NCI-H1694 treated with DMSO at 0.1 percent for 48 hours (cell line): ENCODE measurements at places on chromosomes 12 and 14.

DNA sequence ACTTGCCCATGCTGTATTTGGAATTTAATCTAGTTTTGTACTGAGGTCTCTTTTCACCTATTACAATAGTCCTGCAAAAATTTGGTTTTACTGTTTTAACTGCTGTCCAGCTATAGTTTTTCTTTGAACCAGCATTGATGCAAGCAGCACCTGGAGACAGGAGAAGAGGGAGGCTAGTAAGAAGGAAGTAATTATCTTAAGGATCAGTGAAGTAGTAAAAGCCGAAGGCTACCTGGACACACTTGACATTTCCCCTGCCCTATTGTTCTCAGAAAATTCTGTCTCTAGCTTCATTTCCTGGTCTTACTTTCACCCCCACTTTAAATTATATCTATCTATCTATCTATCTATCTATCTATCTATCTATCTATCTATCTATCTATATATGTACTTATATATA is 43.5 kb upstream of the LRIG3 start:
- DNase-seq = no peak

- no peak for DNase-seq
Observed at GRCh38 chr12:108214486-108214885, 85.4 kb downstream of the WSCD2 start.

DNA sequence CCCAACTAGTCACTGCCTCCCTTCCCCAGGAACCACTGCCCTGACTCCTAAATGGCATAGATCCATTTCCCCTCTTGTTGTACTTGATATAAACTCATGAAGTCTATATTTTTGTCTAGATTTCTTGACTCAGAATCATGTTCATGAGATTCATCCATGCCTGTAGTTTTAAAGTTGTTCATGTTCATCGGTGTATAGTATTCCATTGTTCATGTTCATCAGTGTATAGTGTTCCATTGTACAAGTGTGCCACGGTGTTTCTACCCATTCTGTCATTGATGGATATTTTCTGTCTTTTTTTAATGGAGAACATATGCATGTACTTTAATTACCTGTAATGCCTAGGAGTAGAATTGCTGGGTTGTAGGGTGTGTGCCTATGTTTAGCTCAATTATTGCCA is 261.7 kb downstream of the CACNA1C start:
- DNase-seq = no peak

DNA sequence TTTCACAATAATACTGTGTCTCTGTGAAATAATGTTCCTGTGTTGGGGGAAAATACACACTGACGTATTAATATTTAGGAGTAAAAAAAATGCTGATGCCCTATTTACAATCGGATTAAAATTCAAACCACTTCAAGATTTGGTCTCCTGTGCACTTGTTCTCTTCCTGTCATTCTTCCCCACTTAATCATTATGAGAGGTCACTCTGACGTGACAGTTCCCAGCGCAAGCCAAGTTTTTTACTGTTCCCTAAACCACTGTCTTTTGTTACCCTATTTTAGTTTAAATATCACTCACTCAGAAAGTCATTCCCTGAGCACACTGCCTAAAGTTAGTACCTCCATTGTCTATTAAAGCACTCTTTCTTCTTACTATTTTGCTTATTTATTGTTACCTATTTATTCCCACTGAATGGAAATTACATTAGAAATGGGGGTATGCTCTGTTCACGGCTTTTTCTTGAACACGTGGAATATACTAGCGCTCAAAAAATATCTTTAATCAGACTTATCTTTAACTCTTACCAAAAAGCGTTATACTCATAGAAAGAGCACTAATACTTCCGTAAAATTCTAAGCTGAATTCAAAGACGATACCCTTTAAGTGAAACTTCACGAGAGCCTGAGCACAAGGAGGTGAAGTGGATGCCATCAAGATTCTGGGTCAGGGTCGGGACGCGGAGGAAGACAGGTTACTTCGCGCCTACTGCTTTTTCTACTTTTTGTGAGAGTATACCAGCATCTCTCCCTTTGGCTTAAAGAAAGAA is 670 bp upstream of the PSMA3 start:
- peak; percentile 47 for DNase-seq

- peak; percentile 55 for DNase-seq
Observed at GRCh38 chr14:99559286-99559990, 44.6 kb downstream of the CCDC85C start.

DNA sequence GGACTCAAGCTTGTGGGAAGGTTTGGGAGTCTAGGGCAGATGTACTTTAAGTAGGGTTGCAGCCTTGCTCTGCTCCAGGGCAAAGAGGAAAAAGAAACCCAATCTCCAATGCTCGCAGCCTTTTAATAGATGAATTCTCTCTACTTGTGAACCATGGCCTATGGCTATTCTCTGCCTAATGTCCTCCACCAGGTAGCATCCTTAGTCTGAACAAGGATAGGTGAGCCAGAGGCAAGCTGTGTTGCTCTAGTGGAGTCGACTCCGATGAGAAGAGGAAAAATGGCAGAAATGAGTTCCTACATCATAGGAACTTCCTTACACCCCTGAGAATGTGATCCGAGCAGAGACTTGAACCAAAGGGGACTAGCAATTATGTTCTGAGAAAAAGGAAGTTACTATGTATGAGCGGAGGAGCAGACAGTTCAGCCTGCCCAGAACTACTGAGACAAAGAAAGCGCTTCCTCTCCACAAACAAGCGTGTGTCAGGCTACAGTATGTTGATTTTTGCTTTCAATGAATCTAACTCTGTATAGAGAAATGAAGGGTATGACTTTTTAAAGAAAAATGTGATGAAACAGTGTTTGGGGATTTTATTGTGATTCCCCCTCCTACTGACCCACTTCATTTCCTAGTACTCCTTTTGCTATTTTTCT is 153.6 kb upstream of the ARID2 start:
- no peak for DNase-seq

DNA sequence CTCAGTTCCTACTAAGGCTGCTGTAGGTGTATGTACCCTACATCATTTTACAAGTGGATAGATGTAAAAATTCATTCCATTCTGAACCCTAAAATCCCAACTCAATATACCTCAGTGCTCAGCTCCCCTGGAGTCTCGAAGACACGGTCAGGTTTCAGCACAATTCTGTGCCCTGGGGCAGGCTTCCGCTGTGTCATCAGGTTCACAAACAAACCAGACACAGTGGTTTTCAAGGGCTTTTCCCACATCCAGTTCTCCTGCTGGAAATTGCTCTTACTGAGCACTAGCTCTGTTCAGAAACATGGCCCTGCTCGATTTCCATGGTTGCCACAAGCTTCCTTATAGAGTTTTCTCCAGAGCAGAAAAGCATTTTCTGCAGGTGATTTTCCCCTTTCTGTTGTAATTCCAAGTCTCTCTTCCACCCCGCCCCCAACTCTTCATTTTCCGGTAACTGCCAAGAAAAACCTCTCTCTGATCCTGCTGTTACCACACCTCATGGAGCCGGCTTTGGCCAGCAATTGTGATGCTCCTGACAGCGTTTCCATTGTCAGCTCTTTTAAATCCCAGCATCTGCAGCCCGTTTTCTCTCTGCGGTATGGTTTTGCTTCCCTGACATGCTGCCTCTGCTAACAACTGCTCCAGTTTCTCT is 483.0 kb upstream of the CCDC196 start:
- DNase-seq = no peak

- no peak for DNase-seq
Observed at GRCh38 chr12:11929714-11930113, 141.0 kb upstream of the BCL2L14 start.

- DNase-seq = no peak
Observed at GRCh38 chr12:107510211-107510610, 175.4 kb upstream of the PWP1 start.

DNA sequence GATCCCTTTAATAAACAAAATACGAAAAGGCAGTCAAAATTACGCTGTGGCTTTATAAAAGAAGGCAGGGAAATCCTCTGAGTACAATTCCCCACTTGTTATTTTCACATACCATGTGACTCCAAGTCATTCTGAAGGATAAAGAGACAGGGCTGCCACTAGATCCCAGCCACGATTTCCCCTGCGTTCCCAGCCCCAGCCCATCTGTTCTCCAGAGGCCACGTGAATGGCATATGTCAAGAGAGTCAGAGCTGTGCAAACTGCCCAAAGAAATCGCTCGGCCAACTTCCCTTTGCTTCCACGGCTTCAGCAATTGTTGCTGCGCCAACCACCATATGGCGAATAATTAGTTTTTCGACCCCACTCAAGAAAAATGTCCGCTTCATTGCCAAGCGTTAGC is 161.3 kb downstream of the C12orf42 start:
- peak; percentile 84 for DNase-seq

- DNase-seq = no peak
Observed at GRCh38 chr12:106049546-106049945, 89.2 kb downstream of the NUAK1 start.

DNA sequence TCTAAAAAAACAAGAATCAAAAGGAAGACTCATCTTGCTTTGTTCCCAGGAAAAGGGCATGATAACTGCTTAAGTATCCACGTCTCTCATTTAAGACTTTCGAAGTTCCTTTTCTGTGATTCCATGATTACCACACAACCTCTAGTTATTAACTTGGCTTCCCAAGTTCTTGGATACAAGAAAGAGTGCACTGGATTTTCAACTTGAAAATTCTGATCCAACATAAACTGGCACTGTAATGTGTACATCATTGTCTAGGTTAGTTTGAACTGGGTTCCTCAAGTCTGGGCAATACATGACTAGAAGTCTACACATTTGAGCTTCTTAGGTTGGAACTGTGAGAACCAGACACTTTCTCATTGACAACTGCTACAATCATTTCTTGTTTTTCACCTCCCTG is 1.6 kb downstream of the KLHL28 start:
- no peak for DNase-seq

- peak; percentile 2 for DNase-seq
Observed at GRCh38 chr12:74412606-74413230, 124.9 kb upstream of the ATXN7L3B start.

DNA sequence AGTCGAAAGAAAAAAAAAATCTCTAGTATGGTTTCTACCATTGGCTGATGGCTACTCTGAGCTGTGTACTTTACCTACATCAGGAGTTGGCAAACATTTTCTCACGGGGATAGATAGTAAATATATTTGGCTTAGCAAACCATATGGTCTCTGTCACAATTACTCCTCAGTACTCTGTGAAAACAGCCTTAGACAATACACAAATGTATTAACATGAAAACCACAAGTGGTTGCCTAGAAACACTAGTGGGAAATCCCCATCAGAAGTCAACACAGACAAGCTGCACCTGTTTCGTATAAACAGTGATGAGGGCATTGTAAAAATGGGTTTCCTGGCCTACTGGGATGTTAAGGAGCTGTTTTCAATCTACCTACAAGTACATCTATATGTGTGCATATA is 84.6 kb upstream of the NAV3 start:
- DNase-seq = peak; percentile 11

DNA sequence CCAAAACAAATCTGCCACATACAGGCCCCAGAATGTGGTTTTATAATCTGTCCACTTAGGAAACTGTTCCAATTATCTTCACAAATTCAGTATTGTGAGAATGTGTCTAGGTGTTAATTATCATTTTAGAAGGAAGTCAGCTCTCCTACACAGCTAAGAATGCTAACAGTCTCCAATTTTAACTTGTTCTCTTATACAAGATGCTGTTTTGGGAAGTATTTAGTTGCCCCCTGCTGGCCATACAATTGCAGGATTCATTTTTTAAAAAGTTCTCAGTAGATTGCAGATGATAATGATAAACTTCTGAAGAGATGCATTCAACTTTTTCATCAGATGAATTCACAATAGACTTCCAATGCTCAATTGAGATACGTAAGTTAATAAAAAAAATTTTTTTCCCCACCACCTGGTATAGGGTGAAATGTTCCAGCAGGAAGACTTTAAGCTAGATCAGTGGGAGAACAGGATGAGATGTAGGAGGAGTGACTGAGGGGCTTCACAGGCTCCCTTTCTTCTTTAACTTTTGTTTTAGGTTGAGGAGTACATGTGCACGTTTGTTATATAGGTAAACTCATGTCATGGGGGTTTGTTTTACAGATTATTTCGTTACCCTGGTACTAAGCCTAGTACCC is 27.3 kb upstream of the OSBPL8 start:
- DNase-seq = peak; percentile 11

DNA sequence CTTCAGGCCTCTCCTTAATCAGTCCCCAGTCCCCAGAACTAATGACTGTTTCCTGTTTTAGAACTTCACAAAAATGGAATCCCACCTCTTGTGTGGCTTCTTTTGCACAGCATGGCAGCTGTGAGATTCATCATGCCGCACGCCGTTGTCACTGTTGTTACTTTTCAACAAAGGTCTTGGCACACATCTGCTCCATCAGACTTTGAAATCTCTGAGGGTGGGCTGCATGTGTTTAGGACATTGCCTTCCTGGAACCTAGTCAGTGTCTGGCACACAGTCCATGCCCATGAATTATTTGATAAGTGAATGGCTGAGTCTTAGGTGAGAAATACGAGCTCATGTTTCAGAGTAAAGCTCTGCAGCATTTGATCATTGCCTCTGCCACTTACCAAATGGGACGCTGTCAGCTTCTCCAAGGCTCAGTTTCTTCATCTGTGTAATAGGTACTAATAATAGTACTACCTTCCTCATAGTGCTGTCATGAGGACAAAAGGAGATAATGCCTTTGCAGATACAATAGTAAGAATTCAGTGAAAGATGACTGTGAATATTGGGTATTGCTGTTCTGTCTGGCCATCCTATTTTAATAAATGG is 90.4 kb downstream of the SRRM4 start:
- DNase-seq = no peak

- no peak for DNase-seq
Observed at GRCh38 chr14:37591941-37592481, 3.0 kb downstream of the FOXA1 start.

DNA sequence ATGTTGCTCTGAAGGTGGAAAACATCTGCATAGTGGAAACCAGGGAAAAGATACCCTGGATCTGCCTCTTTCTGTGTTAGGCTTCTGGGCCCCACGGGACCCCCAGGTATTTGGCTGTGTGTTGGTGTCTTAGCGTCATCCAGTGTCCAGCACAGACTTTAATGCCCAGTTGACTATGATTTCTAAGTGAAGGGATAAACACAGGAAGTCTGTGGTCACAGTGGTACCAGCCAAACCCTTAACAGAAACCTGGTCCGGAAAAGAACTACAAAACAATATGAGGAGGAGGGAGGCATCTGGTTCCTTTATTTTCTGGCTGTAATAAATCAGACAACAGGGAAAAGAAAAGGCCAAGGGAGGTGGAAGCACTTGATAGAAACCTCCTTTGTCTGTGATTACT is 56.4 kb downstream of the CMKLR1 start:
- DNase-seq = no peak
